ENCODE measurements at places on chromosomes 3 and 15. TPM values are rescaled to one million over a fixed set of nuclear protein-coding genes. Genes with fewer than 3 reads are reported as not detected.

GRCh38 chr3:179398574-179399231 lies 51.2 kb downstream of the MFN1 start:
- no peak for DNase-seq

DNA sequence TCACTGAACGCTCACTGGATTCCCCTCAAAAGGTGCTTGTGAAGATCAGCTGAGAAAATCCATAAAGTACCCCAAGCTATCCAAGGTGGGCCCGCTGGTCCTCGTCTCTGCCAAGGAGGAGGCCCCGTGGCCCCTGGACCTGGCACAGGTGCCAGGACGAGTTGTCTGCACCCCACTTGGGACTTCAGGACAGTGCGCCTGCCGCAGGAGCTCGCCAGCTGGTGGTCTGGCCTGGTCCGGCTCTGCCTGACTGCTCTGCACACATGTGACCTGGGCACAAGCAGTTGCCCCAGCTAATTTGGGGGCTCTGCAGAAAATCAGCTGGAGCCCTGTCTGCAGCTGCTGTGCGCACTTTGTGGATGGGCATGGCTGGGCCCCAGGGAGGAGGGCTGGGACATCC lies 159.9 kb downstream of the NSMCE3 start:
- DNase-seq: no peak

GRCh38 chr15:65818927-65819562 lies 27.0 kb upstream of the DENND4A start:
- peak; percentile 13 for DNase-seq

DNA sequence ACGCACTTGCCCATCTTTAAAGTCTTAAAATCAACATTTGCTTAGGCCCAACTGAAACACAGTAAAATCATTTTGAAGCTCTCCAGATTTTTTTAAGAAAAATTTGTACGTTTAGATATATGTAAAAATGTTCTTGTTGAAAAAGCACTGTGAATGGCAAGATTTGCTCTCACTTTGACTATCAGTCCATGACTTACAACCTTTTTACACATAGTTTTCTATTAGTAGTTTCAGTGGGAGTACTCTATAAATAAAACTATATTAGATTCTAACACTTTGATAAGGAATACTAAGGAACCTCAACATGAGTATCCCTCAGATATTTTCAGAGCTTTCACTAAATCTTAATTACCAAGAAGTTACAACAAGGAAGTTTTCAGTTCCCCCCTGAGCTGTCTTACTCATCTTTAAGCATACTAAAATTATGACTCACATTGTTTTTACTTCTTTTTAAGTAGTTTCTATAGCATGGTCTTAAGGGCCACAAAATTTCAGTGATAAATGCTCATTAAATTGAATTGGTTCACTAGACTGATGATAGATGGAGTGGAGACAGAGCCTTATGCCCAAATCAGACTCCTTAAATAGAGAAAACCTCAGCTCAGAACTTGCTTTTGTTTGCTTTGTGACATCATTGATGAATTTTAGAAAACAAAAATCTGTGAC lies 31.6 kb upstream of the RAP2B start:
- peak; percentile 72 for DNase-seq

The WDR6 gene
- total RNA-seq: 49.5 TPM

Measured in RPMI7951 (cell line).